ENCODE measurements at places on chromosomes 6 and 20. TPM values are rescaled to one million over a fixed set of nuclear protein-coding genes. Genes with fewer than 3 reads are reported as not detected.
A peak's percentile ranks its signal among the peaks of the same experiment; 100 is the strongest.

- H3K27me3 ChIP-seq: no peaks in the 10 kb centered on the region
- H3K4me3 ChIP-seq: no peak overlapping the region
- no peak overlapping the region for H3K27ac ChIP-seq
- no peak for DNase-seq
Observed at GRCh38 chr6:113308266-113308665, 548.9 kb upstream of the MARCKS start.

GRCh38 chr20:49690899-49691620 lies 22.6 kb downstream of the B4GALT5 start:
- no peak overlapping the region for H3K4me3 ChIP-seq
- DNase-seq: no peak
- no peaks in the 10 kb centered on the region for H3K27me3 ChIP-seq
- peaks cover 15% of the 10 kb centered on the region for H3K4me1 ChIP-seq

DNA sequence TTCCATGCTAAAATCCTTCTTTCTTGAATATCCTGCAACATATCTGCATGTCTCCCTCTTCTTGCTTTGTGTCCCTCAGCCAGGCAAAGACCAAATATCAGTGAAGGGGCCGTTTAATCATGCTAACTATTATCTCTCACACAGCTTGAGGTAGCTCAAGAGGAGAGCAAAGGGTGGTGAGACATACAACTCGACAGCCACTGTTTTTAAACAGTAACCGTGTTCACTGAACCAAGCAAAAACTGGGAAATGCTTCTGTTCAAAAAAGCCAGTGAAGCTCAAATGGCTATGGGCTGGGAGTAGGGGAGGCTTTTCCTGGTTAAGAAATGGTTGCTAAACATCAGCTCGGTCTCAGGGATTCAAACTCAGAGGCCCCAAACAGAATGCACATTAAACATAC lies 83.4 kb downstream of the MAP7 start:
- H3K27me3 ChIP-seq: peaks cover 5% of the 10 kb centered on the region
- peak overlapping the region; percentile 83 for H3K27ac ChIP-seq
- H3K36me3 ChIP-seq: no peaks in the 10 kb centered on the region
- H3K4me1 ChIP-seq: peaks cover 26% of the 10 kb centered on the region
- DNase-seq: no peak

DNA sequence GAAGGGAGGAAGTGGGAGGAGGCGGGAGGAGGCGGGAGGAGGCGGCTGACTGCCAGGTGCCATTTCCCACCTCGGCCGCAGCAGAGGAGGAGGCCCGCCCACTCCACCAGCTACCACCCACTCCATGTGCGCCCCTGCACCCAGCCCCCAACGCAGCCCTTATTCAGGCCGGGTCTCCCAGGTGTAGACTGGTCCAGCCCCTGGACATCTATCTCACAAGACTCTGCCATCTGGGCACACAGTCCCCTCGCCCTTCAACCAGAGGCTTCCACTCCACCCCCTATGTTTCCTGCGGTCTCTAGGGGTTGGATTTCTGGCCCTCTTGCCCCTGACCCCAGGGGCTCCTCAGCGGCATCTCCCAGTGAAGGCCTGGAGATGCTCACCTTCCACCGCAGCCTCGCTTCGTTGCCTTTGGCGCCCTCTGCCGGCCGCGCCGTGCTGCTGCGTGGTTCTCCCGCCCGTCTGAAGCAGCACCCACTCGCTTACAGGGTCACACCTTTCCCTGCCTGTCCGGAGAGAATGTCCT lies 32.6 kb upstream of the FAM83D start:
- H3K27ac ChIP-seq: peak overlapping the region; percentile 38
- H3K36me3 ChIP-seq: no peaks in the 10 kb centered on the region
- H3K4me1 ChIP-seq: peaks cover 13% of the 10 kb centered on the region
- DNase-seq: peak; percentile 89

- no peak overlapping the region for H3K27ac ChIP-seq
- H3K27me3 ChIP-seq: no peaks in the 10 kb centered on the region
- no peaks in the 10 kb centered on the region for H3K36me3 ChIP-seq
- H3K4me3 ChIP-seq: no peak overlapping the region
Observed at GRCh38 chr20:36672991-36673390, 27.0 kb upstream of the SLA2 start.

GRCh38 chr6:130932438-130932837 lies 105.2 kb downstream of the SMLR1 start:
- H3K4me3 ChIP-seq: no peak overlapping the region
- DNase-seq: no peak
- H3K36me3 ChIP-seq: no peaks in the 10 kb centered on the region
- H3K4me1 ChIP-seq: peaks cover 3% of the 10 kb centered on the region
- no peak overlapping the region for H3K27ac ChIP-seq
- H3K27me3 ChIP-seq: peaks cover 4% of the 10 kb centered on the region

The DEFB129 gene
- not detected for total RNA-seq

Data from glutamatergic neuron (in vitro differentiated cells).